ENCODE measurements at places on chromosomes 2 and 18.

DNA sequence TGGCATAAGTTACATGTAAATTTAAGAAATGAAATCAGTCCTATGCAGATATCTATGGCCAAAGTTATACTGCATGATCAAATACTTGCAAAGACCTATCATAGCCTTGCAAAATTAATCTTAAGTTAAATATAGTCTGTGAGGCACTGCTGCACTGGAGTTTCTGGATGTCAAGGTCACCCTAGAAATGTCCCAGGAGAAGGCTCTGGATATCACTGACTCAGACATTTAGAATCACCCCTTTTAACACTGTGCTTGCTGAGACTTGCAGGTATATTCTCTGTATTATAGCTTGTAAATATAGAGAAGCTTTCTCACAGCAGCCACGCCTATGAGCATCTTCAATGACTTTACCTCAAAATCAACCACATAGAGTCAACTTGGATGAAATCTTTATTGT lies 51.5 kb downstream of the ETAA1 start:
- H3K27me3 ChIP-seq: no peaks in the 10 kb centered on the region
- H3K36me3 ChIP-seq: no peaks in the 10 kb centered on the region
- no peak overlapping the region for H3K4me3 ChIP-seq

DNA sequence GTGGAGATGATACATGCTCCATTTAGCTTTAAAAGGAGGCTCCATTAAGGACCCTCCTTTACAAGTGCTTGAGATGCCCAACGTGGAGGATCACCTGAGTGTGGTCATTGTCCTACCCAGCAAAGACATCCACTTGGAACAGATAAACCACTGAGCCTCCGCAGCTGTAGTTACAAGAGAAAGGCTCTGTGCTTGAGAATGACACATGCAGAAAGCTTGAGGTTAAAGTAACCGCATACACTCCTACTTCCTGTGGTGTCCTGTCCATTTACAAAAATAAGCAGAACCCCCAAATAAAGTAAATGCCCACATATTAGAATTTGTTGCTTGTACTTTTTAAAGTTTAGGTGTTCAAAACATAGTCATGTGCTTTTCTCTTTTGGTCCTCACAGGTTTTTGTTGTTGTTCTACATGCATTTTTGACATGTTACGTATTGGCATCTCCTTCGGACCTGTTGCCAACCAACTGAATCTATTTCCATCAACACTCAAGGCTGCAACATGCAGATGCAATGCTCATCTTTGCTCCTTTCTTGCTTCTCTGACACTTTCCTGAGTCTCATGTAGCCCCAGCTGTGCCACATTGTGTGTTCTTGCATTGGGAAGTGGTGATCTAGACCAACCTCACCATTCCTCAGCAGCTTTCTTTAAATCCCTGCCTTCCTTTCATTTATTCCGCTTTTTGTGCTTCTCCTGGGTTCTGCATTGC lies 56.0 kb downstream of the SERPINB7 start:
- H3K27me3 ChIP-seq: no peaks in the 10 kb centered on the region
- H3K36me3 ChIP-seq: no peaks in the 10 kb centered on the region
- no peaks in the 10 kb centered on the region for H3K4me1 ChIP-seq
- no peak for DNase-seq

DNA sequence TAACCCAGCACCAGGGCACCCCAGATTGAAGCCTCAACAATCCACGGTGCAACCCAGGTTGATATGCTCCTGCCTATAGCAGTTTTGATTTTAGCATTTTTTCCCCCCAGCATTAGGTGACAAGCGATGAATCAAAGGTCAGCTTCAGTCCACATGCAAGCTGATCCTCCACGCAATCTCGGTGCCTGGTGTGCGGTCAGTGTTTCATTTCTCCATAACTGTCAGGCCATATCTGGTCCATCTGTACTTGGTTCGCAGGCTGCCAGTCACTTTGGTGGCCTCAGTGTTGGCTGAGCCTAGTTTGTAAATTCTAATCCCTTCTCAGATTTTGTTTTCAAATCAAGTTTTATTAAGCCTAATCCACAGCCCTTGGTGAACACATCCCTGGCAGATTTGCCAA lies 30.2 kb downstream of the KCNG3 start:
- H3K27ac ChIP-seq: no peak overlapping the region
- no peak overlapping the region for H3K4me3 ChIP-seq
- no peaks in the 10 kb centered on the region for H3K36me3 ChIP-seq
- no peaks in the 10 kb centered on the region for H3K4me1 ChIP-seq
- no peak for DNase-seq

DNA sequence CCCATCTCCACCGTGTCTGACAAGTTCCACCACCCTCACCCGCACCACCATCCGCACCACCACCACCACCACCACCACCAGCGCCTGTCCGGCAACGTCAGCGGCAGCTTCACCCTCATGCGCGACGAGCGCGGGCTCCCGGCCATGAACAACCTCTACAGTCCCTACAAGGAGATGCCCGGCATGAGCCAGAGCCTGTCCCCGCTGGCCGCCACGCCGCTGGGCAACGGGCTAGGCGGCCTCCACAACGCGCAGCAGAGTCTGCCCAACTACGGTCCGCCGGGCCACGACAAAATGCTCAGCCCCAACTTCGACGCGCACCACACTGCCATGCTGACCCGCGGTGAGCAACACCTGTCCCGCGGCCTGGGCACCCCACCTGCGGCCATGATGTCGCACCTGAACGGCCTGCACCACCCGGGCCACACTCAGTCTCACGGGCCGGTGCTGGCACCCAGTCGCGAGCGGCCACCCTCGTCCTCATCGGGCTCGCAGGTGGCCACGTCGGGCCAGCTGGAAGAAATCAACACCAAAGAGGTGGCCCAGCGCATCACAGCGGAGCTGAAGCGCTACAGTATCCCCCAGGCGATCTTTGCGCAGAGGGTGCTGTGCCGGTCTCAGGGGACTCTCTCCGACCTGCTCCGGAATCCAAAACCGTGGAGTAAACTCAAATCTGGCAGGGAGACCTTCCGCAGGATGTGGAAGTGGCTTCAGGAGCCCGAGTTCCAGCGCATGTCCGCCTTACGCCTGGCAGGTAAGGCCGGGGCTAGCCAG lies 1.2 kb downstream of the ONECUT2 start:
- no peak for DNase-seq
- H3K4me1 ChIP-seq: peaks cover 58% of the 10 kb centered on the region
- peak overlapping the region; percentile 56 for H3K4me3 ChIP-seq
- H3K27ac ChIP-seq: no peak overlapping the region

DNA sequence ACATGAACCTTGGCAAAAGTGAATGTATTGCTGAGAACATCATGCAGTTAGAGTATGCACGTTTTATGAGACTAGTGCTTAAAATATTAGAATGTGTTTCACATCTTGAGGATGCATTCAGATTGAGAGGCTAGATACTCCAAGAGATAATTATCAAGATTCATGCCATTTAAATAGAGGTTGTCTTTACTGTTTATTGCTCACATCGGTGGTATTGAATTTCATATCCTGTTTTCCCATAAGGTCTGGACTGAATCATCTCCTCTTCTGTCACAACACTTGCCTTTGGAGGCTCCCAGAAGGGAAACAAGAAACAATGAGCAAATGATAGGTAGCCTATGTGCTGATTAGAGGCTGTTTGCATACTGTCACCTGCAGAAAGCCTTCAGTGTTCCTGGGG lies 83.8 kb downstream of the CLHC1 start:
- no peaks in the 10 kb centered on the region for H3K27me3 ChIP-seq
- H3K4me3 ChIP-seq: no peak overlapping the region
- peaks cover 40% of the 10 kb centered on the region for H3K4me1 ChIP-seq

- no peak for DNase-seq
- H3K36me3 ChIP-seq: peaks cover 66% of the 10 kb centered on the region
- H3K4me3 ChIP-seq: no peak overlapping the region
These were observed 5.3 kb upstream of the SFXN5 start for GRCh38 chr2:73076701-73077423.

- H3K4me3 ChIP-seq: no peak overlapping the region
- H3K27ac ChIP-seq: no peak overlapping the region
- no peaks in the 10 kb centered on the region for H3K4me1 ChIP-seq
- DNase-seq: peak; percentile 57
- no peaks in the 10 kb centered on the region for H3K36me3 ChIP-seq
These were observed 207.5 kb downstream of the INSIG2 start for GRCh38 chr2:118295592-118296390.

DNA sequence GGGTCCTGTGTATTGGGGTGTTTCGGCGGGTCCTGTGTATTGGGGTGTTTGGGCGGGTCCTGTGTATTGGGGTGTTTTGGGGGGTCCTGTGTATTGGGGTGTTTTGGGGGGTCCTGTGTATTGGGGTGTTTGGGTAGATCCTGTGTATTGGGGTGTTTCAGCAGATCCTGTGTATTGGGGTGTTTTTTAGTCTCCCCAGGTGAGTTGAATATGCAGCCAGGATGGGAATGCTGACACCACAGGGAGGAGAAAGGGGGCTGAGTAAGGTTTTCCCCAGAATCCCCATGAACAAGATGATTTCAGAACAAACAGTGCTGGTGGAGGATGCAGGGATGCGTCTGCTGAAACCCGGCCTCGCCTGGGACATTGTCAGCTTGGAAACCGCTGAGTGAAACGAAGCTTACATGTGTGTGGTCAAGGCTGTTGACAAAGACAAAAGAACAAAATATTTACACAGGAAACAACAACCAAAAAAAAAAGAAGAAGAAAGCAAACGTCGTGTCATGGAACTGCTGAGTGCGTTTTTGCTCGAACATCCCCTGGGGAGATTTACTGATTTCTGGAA lies 88.5 kb upstream of the ODC1 start:
- no peak for DNase-seq
- no peaks in the 10 kb centered on the region for H3K4me1 ChIP-seq
- no peak overlapping the region for H3K27ac ChIP-seq
- H3K27me3 ChIP-seq: no peaks in the 10 kb centered on the region
- no peak overlapping the region for H3K4me3 ChIP-seq

DNA sequence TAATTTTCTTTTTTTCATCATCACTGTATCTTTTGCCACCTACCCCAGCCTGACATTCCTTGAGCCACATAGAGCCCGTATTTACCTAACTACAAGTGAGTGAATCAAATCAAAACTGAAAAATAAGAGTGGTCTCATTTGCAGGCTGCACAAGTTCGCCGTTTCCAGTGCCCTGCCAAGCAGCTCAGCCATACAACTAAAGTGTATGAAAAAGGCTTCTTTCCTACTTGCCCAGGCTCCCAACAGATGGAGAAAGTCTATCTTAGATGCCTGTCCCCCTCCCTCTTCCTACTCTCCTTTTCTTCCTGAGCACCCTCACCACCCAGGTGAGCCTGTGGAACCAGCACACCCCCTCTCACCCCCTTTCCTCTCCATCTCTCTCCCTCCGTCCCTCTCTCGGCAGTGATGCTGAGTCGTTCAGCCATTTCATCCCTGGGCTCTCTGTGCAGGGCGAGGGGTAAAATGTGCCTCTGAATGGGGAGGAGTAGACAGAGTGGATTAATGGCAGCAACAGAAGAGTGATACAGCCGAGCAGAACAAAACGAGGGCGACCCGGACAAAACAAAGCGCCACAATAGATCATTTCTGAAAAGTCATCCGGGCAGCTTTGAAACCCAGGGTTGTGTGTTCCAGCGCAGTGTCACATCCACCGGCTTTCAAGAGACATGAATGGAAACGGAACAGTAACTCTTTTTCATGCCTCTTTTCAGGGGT lies 65.0 kb upstream of the POU3F3 start:
- no peak overlapping the region for H3K27ac ChIP-seq
- H3K27me3 ChIP-seq: no peaks in the 10 kb centered on the region
- no peak overlapping the region for H3K4me3 ChIP-seq
- DNase-seq: peak; percentile 45

DNA sequence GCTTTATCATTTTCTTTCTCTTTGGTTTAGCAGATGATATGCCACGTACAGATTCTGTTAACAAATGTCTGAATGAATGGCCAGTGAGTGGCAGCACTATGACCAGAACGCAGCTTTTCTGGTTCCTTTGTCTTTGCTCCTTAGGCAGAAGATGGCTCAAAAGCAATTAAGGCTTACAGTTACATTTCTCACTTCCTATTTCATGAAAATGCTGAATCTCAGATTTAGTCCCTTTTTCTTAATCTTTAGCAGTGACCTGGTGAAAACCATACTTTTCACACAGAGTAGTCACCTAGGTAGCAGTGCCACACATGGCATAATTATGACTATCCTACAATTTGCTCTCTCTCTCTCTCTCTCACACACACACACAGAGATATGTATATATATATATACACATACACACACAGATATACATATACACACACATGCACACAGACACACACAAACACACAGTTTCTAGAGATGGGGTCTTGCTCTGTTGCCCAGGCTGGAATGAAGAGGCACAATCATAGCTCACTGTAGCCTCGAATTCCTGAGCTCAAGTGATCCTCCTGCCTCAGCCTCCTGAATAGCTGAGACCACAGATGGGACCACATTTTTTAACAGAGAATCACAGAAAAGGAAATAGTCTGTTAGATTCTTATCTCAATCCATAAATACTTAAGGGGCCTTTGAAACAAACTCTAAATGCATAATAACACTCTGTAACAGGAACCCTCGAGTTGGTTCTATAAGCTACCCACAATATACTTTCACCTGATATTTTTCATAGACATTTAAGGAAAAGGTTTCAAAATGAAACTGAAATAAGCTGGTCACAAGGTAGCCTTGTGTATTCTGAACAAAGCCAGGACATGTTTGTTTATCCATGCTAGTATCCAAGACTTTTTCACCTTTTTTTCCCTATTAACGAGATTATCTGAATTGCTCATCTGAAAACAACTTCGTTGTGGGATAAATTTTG lies 11.6 kb downstream of the PDE6D start:
- no peak overlapping the region for H3K4me3 ChIP-seq
- H3K27ac ChIP-seq: no peak overlapping the region
- H3K36me3 ChIP-seq: no peaks in the 10 kb centered on the region
- DNase-seq: no peak

- H3K4me1 ChIP-seq: no peaks in the 10 kb centered on the region
- no peak overlapping the region for H3K4me3 ChIP-seq
- no peaks in the 10 kb centered on the region for H3K27me3 ChIP-seq
- DNase-seq: peak; percentile 10
These were observed 25.5 kb upstream of the IL37 start for GRCh38 chr2:112885506-112885902.

- no peaks in the 10 kb centered on the region for H3K36me3 ChIP-seq
- H3K27ac ChIP-seq: no peak overlapping the region
- peaks cover 14% of the 10 kb centered on the region for H3K4me1 ChIP-seq
- no peak for DNase-seq
These were observed 137.0 kb upstream of the RBBP8 start for GRCh38 chr18:22796113-22796512.

GRCh38 chr2:240437551-240437860 lies 2.0 kb downstream of the GPC1 start:
- peaks cover 68% of the 10 kb centered on the region for H3K4me1 ChIP-seq
- no peaks in the 10 kb centered on the region for H3K27me3 ChIP-seq
- no peak overlapping the region for H3K27ac ChIP-seq
- H3K36me3 ChIP-seq: no peaks in the 10 kb centered on the region
- peak overlapping the region; percentile 70 for H3K4me3 ChIP-seq

- peaks cover under 1% of the 10 kb centered on the region for H3K27me3 ChIP-seq
- no peak overlapping the region for H3K4me3 ChIP-seq
- no peaks in the 10 kb centered on the region for H3K4me1 ChIP-seq
- no peaks in the 10 kb centered on the region for H3K36me3 ChIP-seq
- H3K27ac ChIP-seq: no peak overlapping the region
- no peak for DNase-seq
These were observed 33.3 kb upstream of the ALPP start for GRCh38 chr2:232345251-232345650.
